ENCODE measurements at places on chromosomes 13 and 19.

- DNase-seq, result no peak
Observed at GRCh38 chr13:91046715-91047327, 300.7 kb upstream of the MIR17HG start.

GRCh38 chr13:90763476-90764150, 583.9 kb upstream of the MIR17HG start:
- no peak for DNase-seq

DNA sequence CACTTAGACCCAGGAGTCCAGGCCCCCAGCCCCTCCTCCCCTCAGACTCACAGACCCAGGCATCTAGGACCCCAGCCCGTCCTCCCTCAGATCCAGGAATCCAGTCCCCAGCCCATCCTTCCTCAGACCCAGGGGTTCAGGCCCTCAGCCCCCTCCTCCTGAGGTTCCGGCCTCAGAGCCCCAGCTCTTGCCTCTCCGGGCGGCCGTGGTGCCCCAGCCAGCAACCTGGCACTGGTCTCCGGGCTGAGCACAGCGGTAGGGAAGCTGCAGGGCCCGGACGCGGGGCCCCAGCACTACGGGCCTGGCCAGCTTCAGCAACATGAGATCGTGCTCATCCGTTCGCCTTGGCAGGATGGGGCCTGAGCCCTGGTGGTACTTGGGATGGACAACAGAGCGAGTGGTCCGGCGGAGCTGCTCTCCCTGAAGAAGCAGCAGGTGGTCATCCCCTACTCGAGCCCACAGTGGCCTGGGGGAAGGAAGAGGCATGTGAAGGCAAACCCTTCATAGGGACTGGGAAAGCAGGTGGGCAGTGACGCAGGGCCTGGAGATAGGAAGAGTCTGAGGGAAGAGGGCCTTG, 3.7 kb downstream of the KLK10 start:
- no peak for DNase-seq

DNA sequence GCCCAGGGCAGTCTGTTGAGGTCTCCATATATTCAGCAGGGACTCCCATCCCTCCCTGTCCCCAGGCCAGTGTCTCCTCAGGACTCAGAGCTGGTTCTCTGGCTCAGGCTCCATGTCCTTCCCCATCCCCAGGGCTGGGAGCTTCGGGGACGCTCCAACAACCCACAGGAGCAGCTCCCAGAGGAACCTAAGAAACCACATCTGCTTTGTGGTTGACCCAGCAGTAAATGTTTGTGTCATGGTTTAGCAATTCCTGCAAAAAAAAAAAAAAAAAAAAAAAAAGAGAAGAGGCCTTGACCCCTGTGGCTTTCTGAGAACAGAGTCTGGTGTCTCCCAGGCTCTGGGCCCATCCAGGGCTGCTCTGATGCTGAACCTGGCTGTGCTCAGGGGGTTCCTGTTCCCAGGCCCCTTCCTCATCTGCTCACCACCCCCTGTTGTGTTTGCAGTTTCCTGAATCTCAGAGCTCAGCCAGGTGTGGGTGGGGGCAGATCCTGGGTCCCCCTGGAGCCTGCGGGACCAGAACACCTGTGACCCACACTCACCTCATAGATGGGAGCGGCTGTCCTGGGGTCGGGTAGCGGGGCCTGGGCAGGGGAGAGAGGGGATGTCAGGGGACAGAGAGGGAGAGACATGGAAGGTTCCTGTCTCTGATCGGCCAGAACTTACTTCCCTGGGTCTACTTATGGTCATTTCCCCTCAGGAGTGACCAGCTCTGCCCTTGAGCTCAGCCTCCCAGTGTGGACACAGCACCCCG, 25.2 kb upstream of the CEACAM1 start:
- DNase-seq, result no peak

DNA sequence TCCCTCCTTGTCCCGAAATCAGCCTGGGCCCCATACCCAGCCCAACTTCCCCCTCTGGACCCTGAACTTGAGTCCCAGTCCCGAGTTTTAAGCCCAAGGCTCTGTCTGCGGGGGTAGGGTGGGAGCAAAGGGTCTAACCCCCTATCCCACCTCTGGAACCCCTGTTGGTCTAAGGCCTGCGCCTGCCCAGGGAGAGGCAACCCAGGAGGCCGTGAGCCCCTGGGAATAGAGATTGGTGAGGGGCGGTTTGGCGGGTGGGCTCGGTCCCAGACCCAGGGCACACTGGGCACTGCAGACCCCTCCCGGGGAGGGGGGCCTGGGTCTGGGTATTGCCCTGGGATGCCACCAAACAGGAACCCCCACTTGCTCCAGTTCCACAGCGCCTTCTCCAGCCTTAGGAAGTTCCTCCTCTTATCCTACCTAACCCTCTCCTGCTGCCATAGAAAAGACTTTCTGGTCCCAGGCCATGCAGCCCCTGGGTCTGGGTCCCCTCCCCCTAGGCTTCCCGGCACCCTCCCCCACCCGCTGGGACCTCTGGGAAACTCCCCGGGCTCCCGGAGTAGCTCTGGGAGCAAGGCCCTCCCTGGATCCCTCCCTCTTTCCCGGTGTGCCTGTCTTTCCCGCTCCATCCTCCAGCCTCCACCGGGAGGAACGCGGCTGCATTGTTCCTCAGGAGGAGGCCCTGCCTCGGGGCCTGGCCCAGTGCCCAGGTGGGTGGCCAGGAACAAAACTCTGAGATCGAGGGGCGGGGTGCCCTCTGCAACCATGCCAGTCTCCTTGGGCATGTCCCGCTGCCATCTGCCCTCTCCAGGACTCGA, 33.6 kb upstream of the NANOS3 start:
- DNase-seq, result no peak

GRCh38 chr13:37495046-37495445, 103.5 kb downstream of the POSTN start:
- no peak for DNase-seq

DNA sequence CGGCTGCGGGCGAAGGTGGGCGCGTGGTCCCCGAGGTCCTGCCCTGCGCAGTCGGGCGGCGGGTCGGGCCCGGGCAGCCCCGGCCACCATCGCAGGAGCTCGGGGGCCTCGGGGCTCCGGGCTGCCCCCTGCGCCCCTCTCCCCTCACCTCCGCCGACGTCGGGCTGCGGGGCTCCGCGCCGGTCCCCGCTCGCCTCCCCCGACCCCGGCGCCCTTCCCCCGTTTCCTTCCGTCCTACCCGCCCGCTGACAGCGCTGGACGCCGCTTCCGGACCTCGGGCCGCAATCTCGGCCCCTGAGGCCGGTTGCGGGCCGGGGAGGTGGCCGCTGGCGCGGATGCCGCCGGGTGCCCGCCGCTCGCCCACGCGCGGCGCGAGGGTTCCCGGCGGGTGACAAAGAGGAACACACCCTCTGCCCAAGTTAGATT, 720 bp downstream of the FARP1 start:
- DNase-seq, result no peak

GRCh38 chr19:13056052-13056660, 46.5 kb downstream of the LYL1 start:
- no peak for DNase-seq

GRCh38 chr13:83272652-83273240, 609.5 kb downstream of the SLITRK1 start:
- no peak for DNase-seq

DNA sequence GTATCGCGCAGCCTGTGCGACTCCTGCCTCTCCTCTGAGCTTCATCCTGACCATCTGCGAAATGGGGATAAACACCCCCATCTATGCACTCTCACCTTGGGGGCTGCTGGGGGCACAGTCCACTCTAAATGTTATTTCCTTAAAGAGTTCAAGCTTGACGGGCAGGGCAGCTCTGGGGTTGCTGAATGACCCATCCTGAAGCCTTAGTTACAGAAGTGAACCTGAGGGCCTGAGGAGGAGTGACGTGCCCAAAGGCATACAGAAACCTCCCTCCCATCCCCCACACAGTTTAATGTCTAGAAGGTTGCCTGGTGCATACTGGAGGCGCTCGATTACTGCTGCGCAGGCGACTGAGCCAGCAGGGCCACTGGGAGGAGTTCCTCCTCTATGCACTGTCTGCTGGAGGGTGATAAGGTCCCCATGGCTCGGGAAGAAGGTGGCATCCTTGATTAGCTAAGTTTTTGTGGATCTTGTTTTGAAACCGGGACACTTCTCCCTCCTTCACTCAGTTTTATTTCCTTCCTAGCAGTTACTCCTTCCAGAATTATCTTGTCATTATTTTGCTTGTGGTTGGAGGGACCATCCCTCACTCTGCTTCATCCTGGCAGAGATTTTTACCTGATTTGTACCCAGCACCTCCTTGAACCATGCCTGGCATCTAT, 572 bp upstream of the FKBP8 start:
- DNase-seq, result no peak

DNA sequence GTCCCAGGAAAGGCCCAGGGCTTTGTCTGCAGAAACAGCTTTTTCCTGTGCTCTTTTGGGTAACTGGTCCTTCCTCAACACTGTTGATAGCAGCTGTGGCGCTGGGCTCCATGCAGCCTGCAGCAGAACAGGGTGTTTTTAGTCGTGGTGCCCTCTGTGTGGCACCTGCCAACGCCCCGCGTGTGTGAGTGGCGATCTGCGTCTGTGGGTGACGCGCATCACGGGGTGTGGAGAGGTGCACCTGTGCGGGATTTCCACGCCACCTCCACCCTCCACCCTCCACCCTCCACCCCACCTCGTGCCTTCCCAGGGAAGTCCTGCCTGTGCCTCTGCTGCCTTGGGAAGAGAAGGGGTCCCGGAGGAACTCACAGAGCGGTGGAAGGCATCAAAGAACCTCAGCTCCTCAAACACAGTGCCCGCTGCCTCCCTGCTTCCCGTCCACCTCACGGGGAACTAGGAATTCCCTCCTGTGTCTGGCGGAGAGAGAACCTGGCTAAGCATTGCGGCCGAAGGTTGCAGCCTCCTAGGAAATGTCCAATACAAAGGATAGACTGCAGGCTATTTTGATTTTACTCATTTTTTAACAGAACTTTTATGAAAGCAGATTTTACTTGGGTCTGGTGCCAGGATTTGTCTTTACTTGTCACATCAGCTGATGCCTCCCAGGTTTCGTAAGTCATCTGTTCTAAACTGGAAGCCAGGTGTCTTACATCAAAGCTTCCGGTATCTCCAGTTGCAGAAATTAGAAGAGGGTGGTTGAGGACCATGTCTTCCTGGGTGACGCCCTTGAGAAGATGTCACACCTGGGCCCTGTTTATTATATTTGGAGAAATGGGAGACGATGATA, 84.0 kb downstream of the ATP11A start:
- DNase-seq, result no peak

DNA sequence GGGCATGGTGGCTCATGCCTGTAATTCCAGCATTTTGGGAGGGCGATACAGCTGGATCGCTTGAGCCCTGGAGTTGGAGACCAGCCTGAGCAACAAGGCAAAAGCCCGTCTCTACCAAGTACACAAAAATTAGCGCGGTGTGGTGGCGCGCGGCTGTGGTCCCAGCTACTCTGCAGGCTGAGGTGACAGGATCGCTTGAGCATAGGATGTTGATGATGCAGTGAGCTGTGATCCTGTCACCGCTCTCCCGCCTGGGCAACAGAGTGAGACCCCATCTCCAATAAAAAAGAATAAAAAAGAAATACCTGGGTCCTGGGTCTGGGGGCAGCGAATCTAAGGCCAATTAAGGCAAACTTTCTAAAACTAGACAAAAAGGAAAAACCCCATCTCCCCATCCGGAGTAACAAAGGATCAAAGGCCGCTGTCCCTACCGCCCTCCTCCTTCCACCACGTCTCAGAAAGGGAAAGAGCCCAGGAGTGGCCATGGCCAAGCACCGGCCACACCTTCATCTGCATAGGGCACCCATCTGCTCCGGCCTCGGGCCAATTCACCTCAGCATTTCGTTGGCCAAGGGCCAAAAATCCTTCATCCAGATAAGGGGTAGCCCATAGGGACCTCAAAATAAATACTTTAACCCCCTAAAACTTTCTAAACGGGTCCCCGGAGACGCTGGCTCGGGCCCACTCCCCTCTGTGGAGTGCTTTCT, 851 bp downstream of the ZNF320 start:
- no peak for DNase-seq

DNA sequence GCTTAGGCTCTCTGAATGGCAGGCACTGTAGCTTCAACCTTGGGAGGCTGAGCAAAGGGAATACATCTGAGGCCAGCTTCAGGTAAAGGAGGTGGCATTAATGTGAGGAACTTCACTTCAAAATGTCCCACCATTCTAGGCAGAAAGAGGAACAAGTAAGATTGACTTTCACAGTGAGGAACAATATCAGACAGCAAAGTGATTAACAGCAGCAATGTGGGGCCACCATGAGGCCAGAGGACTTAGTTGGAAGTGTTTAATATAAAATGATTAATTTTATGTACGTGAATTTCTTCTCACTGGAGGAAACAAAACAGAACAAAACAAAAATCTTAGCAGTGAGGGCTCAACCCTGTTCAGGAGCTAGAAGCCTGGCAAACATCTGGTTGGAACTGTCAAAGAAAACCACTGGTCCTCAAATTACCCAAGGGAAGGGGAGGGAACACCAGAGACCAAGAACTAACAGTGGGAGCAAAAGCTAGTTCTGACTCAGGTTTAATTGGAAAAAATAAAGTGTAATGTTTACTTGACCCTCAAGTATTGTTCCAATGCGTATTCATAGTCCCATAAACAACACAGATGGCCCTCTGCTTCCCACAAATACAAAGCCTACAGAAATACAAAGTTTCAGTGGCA, 43.9 kb upstream of the FRY start:
- DNase-seq, result no peak

- DNase-seq, result peak; percentile 22
Observed at GRCh38 chr19:50835785-50836542, 2.6 kb upstream of the KLK15 start.

GRCh38 chr19:39372047-39372802, 18.7 kb downstream of the PAF1 start:
- no peak for DNase-seq

DNA sequence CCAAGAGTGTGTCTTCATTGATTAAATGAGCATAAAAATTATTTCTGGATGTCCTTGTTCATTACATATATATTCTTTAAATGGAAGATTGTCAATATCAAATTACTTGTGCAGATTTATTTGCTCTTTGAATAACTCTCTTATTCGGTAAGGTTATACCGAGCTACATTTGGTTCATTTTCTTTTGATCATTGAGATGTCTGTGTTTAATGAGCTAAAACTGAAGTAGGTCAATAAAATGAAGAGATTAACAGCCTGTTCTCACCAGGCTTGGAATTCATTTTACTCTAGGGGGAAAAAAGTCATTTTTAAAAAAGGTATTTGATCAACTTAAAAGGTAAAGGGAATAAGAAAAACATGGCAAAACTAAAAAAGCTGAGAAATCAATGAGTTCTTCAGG, 10.6 kb downstream of the GPC5 start:
- DNase-seq, result no peak

GRCh38 chr19:43541920-43542650, 9.1 kb downstream of the ZNF575 start:
- no peak for DNase-seq

DNA sequence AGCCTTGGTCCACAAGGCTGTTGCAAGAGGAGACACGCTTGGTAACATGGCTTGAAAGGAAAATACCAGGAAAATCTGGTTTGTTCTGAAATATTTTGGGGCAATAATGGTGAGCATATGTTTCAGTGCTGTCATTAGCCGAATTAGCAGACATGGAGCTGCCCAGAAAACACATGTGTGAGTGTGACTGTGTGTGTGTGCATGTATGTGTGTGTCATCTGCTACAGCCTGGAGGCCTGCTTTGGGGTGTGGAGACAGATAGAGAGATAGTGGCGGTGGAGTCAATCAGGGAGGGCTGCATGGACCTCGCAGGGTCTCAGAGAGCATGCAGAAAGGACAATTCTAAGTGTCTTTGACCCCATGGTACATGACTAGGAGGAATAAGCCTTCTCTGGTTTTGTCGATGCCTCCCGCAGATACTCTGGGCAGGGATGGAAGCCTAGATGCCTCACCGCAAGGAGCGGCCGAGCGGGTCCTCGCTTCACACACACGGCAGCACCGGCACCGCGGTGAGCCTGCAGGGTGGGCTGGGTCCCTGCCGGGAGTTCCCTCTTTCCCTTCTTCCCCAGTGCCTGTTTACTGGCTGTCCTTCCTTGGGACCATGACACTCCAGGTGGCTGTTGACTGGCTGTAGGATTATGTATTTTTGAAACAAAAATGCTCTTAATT, 3.5 kb downstream of the KCTD15 start:
- DNase-seq, result no peak
